ENCODE measurements at places on chromosomes 11 and 22.
A peak's percentile ranks its signal among the peaks of the same experiment; 100 is the strongest.

- no peak for DNase-seq
Observed at GRCh38 chr11:45440111-45440510, 154.0 kb upstream of the SYT13 start.

DNA sequence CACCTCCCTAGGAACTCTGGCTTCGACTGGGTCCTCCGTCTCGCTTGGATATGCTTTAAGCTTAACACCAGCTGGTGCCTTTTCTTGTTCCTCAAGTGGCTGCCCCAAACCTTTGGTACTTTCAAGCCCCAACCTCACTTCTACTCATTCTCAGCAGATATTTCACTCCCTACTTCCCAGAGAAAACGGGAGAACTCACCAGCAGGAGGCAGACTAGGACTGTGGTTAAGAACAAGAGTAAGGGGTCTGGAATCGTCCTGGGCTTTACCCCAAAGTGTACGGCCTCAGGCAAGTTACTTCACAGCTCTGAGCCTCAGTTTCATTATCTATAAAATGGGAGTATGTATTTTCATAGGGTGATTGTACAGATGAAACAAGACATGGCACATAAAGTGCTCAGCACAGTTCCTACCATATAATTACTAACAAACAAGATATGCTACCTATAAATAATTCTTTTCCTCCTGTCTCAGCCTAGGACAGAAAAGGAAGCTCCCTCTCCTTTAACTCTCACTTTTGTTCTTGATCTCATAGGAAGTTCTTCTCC is 37.8 kb downstream of the PAMR1 start:
- peak; percentile 64 for DNase-seq

- DNase-seq: peak; percentile 88
Observed at GRCh38 chr11:45457649-45458048, 171.5 kb upstream of the SYT13 start.

DNA sequence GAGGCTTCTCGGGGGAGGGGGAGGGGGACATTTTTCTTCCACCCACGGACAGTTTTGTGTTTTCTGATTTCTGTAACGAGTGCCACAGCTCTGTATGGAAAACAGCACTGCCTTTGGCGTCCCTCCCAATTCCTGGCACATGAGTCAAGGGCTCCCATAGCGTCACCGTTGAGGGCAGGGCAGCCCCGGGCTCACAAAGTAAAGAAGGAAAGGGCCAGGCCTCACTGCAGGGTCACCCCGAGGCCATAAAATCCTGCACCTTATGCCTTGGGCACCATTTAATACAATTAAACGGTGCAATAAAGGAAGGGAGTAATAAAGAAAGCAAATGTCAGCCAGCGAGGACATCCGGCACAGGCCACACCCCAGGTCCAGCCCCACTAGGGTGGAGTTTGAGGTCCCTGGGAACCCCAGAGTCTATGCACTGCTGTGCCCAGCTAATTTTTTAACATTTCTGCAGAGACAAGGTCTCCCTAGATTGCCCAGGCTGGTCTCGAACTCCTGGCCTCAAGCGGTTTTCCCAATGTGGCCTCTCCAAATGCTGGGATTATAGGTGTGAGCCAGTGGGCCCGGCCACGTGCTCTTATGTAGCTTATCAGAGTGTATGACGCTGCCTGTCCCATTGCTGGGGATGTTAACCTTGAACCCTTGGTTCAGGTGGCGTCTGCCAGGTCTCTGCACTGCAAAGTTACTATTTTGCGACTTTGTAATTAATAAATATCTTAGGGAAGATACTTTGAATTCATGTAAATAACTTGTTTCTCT is 13.6 kb upstream of the MUC2 start:
- peak; percentile 76 for DNase-seq

GRCh38 chr22:25496396-25497064 is 67.9 kb upstream of the GRK3 start:
- DNase-seq: no peak

DNA sequence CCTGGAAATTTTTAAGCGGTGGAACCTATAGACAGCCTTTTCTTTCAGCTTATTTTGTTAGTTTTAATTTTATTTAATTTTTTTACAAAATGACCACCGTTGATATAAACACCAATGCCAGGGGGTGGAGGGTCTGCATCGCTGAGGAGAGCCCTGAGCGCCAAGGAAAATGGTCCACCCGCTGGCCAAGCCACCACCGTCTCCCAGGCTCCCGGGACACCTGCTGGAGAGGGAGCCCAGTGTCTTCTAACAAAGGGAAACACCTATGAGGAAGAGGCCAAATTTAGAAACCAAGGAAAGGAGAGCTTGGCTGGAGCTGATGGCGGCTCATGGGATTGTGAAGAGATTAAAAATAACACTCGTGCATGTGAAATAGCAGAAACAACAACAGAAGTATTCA is 288 bp upstream of the KRTAP5-8 start:
- no peak for DNase-seq

- DNase-seq: no peak
Observed at GRCh38 chr11:75262436-75262835, 21.9 kb downstream of the TPBGL start.

- no peak for DNase-seq
Observed at GRCh38 chr11:33379947-33380346, 122.8 kb downstream of the HIPK3 start.

DNA sequence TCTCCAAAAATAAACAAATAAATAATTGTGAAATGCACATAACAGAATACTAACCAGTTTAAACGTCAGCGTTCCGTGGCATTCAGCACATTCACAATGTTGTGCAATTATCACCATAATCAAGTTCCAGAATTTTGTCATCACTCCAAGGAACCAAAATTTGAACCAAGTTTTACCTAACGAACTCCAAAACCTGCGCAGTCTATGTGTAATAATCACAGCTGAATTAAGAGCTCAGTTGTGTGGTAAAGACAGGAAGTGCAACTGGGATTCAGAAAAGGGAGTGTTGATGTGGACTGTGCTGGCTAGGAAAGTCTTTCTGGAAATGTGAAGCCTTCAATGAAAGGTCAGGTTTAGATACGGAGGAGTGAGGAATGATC is 5.4 kb upstream of the MCAM start:
- no peak for DNase-seq

DNA sequence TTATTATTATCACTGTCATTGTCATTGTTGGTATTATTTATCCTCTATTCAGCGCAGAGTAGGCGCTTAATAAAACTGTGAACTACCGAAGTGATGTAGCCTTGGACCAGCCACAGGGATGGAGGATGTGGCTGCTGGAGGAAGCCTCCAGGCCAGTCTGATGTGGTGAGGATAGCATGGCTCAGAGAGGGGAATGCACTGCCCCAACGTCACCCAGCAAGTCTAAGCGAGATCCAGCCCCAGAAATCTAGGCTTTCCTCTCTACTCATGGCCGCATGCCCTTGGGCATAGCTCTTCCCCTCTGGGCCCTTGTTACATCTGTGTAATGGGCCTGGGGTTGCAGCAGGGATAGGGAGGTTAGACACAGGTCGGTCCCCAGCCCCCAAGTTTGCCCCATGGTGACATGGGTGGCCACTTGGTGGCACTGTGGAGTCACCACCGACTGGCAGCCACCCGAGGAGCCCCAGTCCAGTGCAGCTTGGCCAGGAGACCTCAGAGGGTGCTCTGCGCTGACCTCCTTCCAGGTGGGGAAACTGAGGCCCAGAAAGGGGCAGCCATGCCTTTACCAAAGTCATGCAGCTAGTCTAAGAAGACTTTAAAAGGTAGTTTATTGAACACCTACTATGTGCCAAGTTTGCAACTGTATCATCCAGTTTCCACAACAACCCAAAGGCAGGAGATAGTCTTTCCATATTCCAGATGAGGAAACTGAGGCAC is 395.7 kb downstream of the MN1 start:
- DNase-seq: peak; percentile 39

DNA sequence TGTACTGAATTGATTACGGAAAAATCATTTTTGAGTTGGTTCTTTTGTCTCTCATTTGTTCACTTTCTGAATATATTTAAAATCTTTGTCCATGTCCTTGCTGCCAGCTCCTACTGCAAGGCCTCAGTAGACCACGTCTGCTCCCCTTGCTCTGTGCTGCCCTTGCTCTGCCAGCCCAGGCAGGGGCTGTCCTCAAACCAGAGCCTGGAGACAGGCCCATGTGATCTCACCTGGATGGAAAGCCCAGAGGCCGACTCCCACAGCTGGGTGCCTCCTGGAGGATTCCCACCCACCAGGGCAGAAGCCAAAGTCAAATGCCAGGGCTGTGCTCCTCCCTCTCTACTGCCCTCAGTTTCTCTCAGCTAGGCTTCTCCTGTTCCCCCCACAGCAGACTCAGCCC is 141.8 kb downstream of the NTM start:
- DNase-seq: no peak

- peak; percentile 60 for DNase-seq
Observed at GRCh38 chr11:68447015-68447801, 13.3 kb upstream of the PPP6R3 start.

DNA sequence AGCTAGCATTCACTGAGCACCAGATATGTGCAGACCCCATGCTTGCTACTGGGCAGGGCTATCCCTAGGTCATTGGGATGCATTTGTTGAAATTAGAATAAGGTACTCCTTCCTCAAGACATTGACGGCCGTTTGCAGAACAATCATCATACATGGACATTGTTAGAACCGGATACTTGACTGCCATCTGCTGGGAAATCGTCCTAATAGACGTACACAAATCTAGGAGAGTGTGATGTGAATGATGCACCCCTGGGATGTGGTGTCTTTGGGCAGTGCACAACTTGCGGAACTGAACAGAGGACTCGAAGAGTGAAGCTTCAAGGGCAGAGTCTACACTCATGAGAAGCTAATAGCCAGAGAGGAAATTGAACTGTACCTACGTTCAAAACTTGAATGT is 35.9 kb downstream of the MYO18B start:
- peak; percentile 22 for DNase-seq

GRCh38 chr11:111448414-111448813 is 63.8 kb downstream of the BTG4 start:
- DNase-seq: no peak

DNA sequence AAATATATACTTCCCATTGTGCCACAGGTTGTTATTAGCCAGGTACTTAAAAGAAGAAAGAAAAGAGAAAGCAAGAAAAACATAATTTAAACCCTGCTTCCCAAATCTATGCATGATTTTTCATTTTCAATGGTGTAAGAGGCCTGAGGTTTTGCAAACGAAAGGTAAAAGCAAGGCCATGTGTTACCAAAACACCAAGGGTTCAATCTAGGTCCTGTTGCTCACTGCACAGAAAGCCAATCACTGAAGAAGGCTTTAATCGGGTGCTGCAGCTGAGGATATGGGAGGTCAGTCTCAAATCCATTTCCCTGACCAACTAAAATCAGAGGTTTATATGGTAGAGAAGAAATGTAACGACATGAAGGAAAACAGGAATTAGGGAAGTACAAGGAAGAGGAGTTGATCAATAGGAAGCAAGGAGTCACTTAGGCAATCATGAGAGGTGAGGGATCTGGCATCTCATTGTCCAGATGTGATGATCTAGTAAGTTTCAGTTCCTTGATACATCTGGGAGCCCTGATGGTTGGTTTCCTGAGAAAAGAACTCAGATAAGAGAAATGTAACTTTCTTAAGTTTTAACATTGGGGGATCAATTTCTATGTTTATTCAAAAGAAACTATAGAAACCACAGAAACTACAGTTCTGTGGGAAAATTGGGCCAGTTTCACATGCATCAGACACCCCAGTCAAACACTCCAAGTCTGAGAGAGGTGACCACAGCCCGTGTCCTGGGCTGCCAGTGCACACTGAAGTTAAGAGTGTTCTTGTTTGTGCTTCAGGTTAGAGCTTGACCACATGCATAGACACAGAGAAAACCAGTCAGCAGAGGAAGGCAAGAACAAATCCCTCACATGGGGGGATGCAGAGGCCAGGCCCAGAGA is 18.1 kb upstream of the DKK3 start:
- no peak for DNase-seq

DNA sequence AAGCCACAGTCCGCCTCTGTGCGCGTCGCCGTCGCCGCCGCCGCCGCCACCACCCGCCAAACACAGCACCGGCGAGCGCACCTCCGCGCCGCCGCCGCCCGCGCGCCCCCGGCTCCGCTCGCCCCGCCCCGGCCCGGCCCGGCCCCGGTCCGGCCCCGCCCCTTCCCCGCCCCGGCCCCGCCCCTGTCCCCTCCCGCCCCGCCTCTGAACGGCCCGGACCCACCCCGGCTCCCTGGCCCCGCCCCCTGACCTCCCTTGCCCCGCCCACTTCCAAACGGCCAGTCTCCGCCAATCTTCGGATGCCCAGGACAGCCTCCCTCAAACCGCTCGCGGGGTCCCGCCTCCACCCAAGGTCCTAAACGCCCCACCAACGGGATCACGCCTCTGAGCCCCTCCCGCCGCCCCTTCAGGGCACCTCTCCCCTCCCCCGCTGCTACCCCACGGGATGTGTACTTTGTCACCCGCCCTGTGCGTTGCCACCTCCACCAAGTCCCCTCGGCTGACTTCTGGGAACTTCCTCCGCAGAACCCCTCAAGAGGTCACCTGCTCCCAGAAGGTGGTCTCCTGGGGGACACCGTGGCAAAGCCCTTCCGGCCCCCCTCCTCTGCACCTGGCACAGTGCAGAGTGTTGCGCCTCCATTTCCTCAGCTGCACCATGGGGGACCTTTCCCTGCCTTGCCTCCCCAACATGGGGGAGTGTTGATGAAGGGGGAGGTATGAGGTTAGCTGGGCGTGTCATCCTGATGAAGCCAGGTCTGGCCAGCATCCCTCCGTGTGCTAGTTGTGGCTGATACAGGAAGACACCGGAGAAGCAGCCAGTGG is at the start of gene KIAA0930:
TSS of gene KIAA0930 (minus strand) at position 85 of the 822 bp plus-strand sequence. CDS start 191 bp downstream, outside the sequence.
- peak; percentile 69 for DNase-seq

DNA sequence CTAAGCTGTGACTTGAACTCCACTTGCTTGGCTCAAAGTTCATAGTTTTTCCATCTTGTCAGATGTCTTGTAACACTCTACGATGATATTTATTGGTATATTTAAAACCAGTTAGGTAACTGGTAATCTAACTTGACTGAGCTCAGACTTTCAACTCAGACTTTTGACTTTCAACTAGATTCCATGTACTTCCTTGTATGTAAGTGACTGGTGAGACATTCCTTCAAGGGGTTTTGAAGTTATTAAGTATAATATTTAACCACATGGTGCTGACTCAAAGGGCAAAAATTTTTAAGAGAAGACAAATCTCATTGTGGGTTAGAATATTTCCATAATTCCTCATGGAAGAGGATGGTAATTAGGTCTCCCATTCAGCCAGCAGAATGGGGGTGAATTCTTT is 631.3 kb upstream of the ANO5 start:
- peak; percentile 61 for DNase-seq

GRCh38 chr22:25370322-25370721 is 150.9 kb downstream of the CRYBB2 start:
- no peak for DNase-seq

GRCh38 chr22:24162436-24162835 is 18.9 kb upstream of the SUSD2 start:
- no peak for DNase-seq

GRCh38 chr22:48885271-48885918 is 942.3 kb downstream of the BRD1 start:
- no peak for DNase-seq

GRCh38 chr11:109994907-109995306 is 98.3 kb upstream of the ZC3H12C start:
- no peak for DNase-seq

DNA sequence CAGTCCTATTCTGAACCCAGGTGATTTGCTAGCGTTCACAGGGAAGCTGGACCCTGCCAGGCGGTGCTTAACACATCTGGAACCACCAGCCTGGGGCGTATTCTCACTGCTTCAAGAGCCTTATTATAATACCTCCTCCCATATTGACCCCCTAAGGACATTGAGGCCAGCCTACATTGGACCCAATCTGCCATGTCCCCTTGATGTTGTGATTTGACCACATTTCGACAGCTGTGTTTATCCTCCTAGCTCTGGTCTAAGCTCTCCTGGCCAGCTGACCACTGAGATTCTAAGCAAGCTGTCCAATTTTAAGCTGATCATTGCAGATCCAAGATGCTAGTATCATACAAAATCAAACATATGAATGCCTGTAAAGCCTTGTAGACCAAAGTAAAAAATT is 148.1 kb upstream of the BLID start:
- no peak for DNase-seq

All from fibroblast of skin of right quadriceps (primary cell).